ENCODE measurements at places on chromosomes 4 and X. TPM values are rescaled to one million over a fixed set of nuclear protein-coding genes. Genes with fewer than 3 reads are reported as not detected.

Gene NAP1L3
- 5.3 TPM for total RNA-seq

Gene CT45A5
- not detected for total RNA-seq

Gene FGA
- total RNA-seq, result not detected

Gene PRKX
- 31.5 TPM for total RNA-seq

Gene C4orf50
- total RNA-seq, result not detected

Gene GLUD2
- 0.35 TPM for total RNA-seq

Gene GUCY1B1
- total RNA-seq, result 1.1 TPM

Measured in NCI-H460 (cell line).